ENCODE measurements at places on chromosomes 11 and 22.

GRCh38 chr11:111514216-111515031, at the start of gene HOATZ:
TSS of gene HOATZ (plus strand) at chr11:111514778. CDS start at chr11:111514785, 7 bp downstream.
- no peak for DNase-seq

DNA sequence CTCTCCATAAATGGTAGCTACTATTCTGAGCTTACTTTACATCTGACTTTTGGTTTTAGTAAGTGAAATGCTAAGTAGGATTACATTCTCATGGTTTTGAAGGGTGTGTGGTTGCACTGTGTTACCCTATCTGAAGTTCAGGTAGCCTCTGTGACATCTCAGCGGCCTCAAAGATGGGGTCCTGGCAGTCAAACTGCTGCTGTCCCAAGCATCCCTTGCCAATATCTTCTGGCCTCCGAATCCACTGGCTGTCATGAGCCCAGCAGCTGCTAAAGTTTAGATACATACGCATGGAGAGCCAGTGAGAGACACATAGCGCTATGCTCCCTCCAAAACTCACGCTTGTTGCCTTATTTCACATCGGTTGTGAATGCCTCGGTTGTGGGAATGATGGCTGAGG, 34.9 kb downstream of the UBASH3B start:
- no peak for DNase-seq

DNA sequence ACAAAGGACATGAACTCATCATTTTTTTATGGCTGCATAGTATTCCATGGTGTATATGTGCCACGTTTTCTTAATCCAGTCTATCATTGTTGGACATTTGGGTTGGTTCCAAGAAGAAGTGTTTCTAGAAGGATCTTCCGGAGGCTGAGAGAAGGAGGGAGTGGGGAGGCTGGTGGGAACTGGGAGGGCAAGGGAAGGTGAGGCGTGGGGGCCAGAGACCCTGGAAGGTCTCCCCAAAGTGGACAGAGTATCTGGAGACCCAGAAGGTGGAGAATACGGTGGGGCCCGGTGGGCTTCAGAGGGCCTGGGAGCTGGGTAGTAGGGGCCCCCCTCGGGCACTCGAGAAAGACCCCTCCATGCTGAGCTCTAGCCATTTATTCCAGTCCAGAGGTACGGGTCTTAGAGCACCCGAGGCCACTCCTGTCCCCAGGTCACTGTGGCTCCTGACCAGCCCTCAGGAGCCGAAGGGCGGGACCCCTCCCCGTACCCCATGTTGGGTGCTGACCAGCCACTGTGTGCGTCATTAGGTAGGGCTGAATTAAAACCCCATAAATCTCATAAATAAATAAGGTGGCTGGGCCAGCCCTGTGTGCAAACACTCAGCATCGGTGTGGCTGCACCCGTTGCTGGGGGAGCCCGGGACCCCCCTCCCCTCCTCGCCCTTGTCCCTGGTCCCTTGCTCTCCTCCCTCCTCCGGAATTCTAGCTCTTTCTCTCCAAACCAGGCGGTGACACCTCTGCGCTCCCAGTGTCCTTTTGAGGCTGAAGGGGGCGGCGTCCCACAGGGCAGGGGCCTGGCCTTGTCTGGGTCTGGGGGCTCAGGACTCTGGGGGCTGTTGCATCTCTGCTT, 38.8 kb upstream of the MUC5AC start:
- no peak for DNase-seq

DNA sequence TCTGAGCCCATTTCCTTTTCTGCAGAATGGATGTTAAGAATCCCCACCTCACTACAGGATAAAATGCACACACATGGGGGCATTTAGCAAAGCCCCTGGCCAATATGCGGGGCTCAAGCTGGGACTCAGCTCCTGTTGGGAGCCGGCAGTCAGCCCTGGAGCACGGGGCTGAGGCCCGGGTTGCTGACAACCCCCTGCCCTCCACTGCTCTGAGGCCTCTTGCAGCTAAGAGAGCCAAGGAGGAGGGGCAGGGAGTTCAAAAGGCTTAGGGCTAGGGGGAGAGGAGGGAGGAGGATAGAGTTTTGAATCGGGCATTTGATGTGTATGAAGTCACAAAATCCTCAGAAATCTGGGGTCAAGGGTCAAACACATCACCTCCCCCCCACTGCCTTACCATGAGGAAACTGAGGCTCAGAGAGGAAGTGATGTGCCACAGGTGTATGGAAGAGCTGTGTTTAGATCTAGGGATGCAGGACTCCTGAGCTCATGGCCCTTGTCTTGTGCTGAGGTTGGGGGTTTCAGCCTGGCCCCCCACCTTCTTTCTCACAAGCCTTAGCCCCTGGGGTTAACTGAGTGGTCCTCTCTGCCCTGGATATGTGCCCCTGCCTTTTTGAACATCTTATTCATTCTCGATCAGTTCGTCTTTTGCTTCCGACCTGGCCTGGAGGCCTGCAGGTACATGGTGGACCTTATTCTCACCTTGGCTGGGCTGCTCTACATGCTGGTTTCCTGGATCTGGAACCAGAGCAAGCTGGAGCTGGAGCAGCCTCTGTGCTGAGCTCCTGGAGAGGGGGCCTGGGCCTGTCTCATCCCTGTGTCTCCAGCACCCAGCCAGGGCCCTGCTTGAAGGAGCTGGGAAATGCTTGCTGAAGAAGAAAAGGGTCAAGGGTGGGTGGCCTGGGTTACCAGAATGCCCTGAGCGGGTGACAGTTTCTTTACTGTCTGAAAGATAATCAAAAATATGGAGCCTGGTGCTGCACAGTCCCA, 80.3 kb downstream of the LRRC32 start:
- no peak for DNase-seq

DNA sequence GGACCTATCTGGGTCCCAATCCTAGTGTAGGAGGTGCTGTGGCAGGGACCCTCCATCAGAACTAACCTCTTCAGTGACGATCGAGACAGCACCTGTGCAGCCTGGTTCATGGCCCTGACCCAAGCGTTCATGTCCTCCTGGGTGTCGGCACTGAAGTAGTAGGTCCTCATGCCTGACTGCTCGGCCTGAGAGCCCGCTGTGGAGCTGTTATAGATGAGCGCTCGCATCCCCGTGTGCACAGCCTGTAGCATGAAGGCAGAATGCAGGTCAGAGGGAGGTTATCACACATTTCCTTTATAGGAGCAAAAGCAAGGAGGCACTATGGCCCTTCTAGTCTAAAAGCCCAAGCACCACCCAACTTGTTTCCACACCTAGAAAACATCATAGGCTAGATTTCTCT, 103.0 kb downstream of the C11orf58 start:
- no peak for DNase-seq

DNA sequence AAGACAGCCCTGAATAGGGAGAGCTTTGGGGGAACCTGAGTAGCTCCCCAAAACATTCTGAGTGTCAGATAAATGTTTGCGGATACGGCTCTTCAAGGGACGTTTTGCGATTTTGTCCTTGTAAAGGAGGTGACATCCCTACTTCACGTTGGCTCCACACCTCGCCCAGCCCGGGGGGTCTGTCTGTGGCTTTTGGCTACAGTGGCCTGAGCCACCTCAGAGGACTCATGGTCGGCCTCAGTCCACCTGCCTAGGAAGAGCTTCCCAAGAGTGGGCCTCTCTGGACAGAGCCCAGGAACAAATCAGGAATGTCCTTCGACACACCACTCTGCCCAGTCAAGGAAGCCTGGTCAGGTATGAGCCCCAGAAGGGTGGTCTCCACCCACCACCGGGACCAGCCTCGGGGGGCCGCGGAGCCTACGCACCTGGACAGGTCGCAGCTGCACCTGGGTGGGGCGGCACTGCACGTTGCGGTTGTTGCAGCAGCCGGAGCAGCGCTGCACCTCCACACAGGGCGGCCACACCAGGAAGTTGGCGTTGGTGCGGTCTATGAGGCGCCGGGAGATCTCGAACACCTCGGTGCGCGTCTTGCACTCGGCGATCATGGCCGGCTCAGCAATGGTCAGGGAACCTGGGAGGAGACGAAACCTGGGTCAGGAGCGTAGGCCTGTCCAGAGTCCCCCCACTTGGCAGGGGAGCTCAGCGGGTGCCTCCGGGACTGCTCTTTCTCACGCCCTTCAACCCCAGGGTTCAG, 13.4 kb downstream of the PDGFB start:
- no peak for DNase-seq

DNA sequence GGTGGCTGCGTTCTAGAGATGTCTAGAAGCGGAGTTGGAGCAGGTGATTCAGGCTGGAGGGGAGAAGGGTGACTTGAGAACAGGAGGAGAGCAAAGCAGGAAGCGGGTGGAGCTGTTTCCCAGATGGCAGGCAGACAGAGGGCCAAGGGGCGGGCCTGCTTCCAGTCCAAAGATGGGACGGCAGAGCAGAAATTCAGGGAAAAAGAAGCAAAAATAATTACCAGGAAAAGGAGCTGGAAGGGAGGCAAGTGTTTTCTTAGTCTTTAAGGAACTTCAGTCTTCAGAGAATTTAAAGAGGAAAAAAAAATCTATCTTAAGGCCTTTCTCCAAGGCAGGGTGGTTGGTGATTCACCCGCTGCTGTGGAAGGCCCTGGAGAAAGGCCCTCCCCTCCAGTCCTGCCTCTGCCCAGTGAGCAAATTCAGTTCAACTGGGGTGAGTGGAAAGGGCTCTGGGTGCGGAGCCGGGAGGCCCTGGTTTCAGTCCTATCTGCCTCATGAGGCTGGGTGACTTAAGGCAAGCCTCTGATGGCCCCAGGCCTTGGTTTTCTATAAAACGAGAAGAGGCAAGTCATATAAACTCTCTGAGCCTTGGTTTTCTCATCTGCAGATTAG, 4.5 kb upstream of the CREB3L1 start:
- no peak for DNase-seq

DNA sequence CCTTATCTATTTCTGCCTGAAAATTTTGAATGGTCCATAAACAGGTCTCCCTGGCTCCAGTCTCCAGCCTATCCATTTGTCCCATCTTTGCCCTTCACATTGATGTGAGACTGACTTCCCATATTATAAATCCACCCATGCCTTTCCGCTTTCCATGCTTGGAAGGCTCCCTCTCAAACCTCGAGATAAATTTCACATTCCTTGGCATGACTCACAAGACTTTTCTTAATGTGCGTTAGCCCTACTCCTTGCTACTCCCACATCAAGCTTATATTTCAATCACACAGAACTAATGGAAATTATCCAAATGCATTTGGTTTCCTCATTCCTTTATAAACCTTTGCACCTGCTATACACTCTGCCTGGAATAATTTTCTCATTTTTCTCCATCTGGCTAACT, 163.7 kb upstream of the NTM start:
- no peak for DNase-seq

DNA sequence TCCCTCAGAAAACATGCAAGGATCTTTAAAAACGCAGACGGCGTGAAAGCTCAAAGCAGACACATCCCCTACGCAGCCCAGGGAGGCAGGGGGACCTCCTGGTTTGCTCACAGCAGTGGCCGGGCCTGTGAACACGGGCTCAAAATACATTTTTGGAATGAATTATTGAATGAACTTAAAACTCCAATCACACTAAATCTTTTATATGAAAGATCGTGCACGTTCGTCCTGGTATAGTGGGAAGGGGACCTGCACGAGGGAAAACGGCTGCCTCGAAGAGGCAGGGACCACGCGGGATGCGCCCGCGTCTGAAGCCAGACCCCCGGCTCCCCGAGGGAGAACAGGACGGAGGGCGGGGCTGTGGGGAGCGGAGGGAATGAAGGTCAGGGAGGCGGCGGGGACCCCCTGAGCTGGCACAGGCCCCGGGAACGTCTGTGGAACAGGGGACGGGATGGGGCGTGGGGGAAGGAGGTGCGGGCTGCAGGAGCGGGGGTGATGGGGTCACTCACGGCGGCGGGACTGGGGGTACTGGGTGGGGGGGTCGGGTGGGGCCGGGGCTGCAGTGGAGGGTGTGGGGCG, 1.3 kb upstream of the PANX2 start:
- DNase-seq = no peak

GRCh38 chr11:126607374-126607773, 251.9 kb downstream of the ST3GAL4 start:
- DNase-seq = no peak

DNA sequence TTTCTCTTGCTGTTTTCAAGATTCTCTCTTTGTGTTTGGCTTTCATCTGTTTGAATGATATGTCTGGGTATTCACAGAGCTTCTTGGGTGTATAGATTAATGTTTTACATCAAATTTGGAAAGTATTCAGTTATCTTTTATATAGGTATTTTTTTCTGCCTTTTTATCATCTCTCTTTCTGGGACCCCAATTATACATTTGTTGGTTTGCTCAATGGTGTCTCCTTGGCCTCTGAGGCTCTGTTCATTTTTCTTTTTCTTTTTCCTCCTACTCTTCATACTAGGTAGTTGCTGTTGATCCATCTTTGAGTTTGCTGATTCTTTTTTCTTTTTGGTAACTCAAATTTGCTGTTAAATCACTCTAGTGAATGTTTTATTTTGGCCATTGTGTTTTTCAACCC, 14.3 kb downstream of the PLAAT5 start:
- DNase-seq = no peak

DNA sequence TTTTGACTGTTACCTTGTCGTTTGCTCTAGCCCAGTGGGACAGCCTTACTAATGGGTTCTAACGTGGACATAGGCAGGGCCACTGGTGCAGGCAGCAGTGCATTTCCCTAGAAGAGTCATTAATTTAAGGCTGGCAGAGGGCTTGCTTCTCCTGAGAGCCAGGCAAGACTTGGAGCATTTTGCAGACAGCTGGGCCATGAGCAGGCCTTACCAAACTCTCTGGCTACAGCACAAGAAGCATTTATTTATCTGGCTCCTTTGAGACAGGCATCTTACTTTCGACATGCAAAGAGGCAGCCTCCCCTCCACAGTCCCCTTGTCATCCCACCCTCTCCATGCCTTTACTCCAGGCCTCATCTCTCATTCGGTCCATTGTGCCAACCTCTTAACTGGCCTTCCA, 139.9 kb downstream of the CSNK2A3 start:
- no peak for DNase-seq

- no peak for DNase-seq
Measured at GRCh38 chr11:45395421-45395820, 109.3 kb upstream of the SYT13 start.

DNA sequence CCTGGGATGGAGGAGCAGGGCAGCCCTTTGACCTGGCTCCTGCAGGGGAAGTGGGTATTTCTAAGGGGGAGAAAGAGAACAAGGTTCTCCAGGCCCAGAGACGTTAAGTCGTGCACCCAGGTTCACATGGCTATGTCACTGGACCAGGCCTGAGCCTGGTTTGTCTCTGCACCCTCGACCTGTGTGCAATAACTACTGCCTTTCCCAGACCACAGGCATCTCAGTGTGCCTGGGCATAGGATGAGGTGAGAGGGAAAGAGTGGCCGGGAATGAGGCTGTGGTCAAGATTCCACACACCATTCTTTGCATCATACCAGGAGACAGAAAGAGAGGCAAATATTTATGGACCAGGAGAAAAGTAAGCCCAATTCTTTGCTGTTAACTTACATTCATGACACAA, 66.8 kb downstream of the PRR5L start:
- no peak for DNase-seq

DNA sequence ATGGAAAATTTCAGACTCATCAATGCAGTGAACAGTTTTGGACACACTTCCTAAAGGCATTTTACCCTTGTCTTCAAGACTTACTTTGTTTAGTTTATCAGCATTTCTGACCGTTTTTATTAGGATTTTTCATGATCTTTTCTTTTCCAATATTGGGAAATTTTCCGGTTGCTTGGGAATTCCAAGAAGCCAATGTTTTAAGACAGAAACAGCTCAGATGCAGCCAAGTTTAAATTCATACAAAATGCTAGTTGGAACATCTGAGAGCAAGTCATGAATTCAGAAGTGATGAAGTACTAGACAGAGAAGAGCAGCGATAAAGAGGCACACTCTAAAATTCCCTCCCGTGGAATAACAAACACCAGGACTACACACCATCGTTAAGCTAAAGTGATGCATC, 68.6 kb downstream of the RAB38 start:
- DNase-seq = no peak
